ENCODE measurements at places on chromosomes 1 and 21.

- no peak for DNase-seq
Observed at GRCh38 chr1:201460814-201461644, 8.0 kb downstream of the PHLDA3 start.

DNA sequence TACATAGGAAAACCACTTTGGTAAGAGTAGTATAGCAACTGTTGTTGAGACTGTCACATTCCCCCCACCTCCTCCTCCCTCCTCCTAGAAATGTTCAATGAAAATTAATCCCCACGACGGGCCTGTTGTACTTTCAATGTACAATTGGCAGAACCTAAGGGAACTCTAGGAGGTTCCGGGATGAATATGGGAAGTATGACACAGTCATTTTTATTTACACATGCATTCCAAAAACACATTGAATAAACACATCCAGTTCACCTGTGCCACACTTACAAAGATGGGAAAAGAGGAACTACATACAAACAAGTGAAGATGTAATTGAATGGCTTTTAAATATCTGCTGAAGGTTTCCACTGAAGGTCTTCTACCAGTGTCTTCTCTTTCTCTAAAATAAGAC is 144.4 kb upstream of the NBPF11 start:
- no peak for DNase-seq

GRCh38 chr1:22174446-22175220 is 31.7 kb upstream of the WNT4 start:
- DNase-seq = no peak

- no peak for DNase-seq
Observed at GRCh38 chr21:46594276-46594675, 10.6 kb downstream of the S100B start.

DNA sequence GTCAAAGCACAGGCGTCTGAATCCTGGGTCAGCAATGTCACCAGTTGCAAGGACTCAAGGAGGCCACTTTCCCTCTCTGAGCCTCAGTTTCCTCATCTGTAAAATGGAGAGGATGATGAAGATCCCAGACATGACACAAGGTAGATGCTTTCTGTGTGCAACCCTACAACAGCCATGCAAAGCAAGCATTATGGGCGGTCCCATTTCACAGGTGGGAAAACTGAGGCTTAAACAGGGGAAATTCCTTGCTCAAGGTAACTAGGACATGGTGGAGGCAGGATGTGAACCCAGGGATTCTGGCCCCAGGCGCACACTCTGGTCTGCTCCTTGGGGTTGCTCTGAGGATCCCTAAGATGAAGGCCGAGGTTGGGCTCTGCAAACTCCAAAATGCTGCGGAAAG is 311.0 kb downstream of the PTPRU start:
- DNase-seq = no peak

DNA sequence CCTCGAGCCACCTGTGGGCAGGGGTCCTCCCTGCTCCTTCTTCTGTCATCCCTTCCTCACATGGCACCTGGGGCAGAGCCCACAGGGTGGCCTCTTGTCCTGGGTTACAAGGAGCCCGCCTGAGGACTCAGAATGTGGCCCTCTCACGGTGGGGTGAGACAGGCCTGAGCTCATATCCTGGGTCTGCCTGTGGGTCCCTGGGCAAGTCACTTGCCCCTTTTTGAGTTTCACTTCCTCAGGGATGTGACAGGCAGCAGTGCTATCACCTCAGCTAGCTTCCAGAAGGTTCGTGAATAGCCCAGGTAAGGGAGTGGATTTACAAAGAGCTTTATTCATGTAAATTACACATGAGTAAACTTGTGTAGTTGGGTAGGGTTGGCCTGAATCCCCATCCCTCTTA is 33.5 kb downstream of the HTR6 start:
- no peak for DNase-seq

GRCh38 chr1:203478986-203479385 is 3.4 kb downstream of the PRELP start:
- DNase-seq = no peak

DNA sequence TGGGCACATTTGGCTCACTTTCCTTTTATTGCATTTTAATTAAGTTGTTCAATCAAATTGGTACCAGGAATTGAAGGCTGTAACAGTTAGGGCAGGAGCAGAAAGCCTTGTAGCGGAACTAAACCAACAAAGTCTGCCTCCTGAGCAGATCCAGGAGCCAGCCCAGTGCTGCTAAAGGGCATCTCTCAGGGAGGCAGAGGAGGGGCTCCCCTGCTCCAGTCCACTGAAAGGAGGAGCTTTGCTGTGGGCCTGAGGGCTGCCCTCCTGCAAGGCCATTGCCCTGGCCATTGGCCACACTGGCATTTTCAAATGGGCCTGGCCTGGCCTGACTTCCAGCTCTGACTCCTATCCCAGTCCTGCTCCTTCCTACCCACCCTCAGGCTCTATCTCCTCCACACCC is 3.7 kb upstream of the TRABD2B start:
- no peak for DNase-seq

GRCh38 chr1:41538741-41539417 is 54.4 kb upstream of the EDN2 start:
- DNase-seq = no peak

DNA sequence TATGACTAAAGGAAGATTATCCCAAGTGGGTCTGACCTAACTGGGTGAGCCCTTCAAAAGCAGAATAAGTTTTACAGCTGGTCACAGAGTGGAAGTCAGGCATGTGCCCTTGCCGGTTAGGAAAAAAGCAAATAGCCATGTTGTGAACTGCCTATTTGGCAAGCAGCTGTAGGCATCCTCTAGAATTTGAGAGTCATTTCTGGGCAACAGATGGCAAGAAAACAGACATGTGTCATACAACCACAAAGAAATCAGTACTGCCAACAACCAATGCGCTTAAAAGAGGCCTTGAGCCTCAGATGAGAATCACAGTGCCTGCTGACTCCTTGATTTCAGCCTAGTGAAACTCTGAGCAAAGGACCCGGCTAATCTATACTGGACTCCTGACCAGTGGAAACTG is 26.8 kb downstream of the LRRC53 start:
- DNase-seq = no peak

GRCh38 chr21:31873696-31874599 is 1.1 kb downstream of the HUNK start:
- peak; percentile 76 for DNase-seq

- DNase-seq = no peak
Observed at GRCh38 chr21:23131177-23131576, 2133.0 kb downstream of the NCAM2 start.

- no peak for DNase-seq
Observed at GRCh38 chr1:12088607-12089006, 25.5 kb downstream of the TNFRSF8 start.
